NCI-H460 (cell line): ENCODE measurements at places on chromosomes 4 and X.

DNA sequence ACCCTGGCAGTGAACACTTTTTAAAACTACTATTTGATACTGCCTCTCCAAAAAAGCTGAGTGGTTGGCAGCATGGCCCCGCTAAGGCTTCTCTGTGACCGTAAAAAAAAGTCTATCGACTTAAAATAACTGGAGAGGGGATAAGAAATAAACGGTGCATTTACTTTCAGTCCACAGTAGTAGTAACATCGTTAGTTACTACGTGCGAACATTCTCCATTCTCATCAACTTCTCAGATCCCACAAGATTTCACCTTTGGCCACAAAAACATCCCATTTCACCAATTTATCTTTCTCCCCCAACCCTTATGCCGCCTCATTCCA lies 524 bp upstream of the EXOSC9 start:
- no peak for DNase-seq

DNA sequence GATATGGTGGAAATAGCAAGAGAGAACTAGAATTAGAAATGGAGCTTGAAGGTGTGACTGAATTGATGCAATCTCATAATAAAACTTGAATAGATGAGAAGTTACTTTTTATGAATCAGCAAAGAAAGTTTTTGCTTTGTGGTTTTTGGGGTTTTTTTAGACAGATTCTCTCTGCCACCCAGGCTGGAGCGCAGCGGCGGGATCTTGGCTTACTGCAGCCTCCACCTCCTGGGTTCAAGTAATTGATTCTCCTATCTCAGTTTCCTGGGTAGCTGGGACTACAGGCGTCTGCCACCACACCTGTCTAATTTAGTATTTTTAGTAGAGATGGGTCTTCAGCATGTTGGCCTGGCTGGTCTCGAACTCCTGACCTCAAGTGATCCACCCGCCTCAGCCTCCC lies 23.7 kb upstream of the NEIL3 start:
- no peak for DNase-seq

DNA sequence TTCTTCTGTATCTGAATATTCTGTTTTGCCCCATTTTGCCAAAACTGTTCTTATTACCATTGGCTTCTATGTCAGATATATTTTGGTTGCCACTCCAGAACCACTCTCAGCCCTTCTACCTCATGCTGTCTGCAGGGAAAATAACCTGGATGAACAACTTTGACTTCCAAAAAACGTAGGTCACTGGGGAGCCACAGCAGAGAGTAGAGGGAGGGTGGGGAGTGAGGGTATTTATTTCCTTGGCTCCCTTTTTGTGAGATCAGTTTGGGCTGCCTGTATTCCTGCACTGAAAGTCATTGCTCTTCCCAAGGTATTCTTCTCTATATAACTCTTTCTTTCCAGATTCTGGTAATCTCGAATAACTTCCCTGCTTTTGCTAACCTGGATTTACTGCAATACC lies 6.3 kb downstream of the BMPR1B start:
- no peak for DNase-seq

DNA sequence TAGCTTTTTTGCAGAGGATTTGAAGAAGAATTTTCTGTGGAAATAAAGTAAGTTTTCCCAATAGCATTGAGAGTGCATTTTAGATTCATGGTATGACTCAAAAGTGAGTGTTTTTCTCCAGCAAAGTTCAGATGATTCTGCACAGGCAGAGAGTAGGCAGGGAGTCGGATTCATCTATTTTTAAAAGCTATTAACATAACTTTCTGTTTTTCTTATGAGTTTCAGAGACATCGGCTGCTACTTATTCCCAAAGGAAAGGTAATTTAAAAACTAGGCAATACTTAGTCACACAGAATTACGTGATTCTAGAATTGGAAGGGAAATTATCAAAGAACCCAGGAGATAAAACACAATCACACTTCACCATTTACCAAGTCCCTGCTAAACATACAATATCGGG lies 4.4 kb downstream of the CCDC110 start:
- DNase-seq, result no peak

GRCh38 chr4:87704001-87704400 lies 53.9 kb downstream of the DMP1 start:
- DNase-seq, result no peak

DNA sequence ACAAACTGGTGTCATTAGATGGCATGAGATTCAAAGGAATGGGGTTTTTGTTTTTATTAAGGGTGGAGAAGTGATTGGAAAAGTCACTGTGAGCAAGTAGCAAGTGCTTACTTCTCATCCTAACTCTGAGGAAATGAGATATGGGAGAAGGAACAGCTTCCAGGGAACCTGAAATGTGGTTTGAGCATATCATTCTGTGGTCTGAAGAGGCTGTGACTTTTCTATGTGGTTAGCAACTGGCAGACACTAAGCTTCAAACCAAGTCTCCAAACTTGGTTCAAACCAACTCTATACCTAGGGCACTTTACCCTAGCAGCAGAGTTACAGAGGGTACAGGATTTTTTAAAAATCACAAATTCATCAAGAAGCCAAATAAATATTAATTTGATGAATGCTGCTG lies 58.2 kb downstream of the DCLK2 start:
- no peak for DNase-seq

DNA sequence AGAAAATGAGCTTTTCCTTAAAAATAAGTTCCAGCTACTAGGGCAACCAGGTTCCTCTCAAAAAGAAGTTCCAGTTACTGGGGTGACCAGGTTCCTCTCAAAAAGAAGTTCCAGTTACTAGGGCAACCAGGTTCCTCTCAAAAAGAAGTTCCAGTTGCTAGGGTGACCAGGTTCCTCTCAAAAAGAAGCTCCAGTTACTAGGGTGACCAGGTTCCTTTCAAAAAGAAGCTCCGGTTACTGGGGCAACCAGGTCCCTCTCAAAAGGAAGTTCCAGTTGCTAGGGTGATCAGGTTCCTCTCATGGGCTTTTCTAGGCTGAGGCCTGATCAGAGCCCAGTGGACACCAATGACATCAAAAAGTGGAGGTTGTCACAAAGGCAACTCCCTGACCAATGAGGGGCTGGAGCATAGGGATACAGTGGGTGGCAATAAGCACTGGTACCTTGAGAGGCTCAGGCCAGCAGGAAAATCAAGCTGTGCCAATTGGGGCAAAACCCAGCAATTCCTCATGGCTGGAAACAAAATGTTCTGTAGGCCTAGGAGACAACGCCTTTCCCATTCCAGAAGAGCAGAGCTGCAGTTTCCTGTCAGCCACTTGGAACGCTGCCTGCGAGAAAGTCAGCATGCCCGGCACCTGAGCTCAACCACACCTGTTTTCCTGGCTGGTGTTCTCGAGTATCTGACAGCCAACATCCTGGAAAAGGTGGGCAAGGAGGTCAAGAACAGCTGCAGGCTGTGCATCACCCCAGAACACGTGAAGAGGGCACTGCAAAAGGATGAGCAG lies 12.3 kb upstream of the SYTL5 start:
- DNase-seq, result no peak

DNA sequence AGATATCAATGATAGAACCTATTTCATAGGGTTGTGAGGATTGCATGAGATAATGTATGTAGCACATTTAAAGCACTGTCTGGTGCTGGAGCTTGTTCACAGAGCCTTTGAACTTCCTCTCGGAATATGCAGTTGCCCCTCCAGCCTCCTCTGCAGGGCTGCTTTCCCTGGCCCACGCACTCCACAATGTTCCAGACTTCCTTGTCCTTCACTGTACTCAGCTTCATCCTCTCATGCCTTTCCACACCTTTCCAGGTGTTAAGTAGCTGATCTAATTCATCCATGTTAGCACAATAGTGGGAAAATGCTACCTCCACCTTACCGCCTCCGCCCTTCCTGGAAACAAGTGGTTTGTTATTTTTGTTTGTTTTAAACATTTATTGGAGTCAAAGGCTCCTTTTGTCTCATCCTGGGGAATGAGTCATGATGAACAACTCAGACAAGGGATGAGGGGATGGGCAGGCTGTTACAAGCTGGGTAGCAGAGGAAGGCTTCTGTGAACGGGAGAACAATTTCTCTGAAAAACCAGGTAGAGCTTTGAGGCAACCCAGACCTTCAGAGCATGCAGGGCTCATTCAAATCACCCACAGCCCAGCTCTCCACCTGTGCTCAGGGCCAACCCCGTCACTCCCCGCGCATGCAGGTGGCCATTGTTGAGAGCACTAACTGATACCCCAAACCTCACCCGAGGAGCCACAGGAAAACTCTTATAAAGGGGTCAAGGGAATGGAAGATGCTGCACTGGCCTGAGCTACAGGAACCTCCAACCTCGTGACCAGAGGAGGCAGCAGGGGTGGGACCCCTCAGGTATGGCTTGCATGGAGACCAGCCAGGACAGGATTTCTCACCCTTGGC lies 84.9 kb upstream of the TBL1X start:
- no peak for DNase-seq

DNA sequence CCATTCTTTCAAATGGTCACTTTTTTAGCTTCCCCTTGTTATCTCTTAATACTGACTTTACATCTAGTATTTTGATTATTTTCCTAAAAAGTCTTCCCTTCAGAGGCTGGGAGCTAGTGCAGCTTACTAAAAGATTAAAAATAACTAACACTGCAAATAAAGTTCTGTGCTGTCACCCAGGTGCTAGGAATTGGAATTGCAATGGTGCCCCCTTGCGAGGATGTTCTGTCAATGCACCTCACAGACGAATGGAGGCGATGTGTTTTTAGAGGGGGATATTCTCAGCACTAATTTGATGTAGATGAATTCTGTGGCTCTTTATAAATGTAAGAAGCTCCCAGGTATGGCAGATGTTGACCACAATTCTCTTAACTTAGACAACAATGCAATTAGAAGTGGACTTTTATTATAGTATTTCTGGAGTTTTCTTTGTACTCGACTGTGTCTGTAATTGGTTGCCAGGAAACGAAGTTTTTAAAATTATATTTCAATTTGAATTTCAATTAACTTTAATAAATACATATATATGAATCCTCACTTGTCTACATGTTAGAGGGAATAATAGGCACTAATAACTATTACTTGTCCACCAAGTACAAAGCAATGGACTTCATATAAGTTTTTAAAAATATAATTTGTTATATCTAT lies 22.0 kb upstream of the SMIM31 start:
- DNase-seq, result peak; percentile 52

DNA sequence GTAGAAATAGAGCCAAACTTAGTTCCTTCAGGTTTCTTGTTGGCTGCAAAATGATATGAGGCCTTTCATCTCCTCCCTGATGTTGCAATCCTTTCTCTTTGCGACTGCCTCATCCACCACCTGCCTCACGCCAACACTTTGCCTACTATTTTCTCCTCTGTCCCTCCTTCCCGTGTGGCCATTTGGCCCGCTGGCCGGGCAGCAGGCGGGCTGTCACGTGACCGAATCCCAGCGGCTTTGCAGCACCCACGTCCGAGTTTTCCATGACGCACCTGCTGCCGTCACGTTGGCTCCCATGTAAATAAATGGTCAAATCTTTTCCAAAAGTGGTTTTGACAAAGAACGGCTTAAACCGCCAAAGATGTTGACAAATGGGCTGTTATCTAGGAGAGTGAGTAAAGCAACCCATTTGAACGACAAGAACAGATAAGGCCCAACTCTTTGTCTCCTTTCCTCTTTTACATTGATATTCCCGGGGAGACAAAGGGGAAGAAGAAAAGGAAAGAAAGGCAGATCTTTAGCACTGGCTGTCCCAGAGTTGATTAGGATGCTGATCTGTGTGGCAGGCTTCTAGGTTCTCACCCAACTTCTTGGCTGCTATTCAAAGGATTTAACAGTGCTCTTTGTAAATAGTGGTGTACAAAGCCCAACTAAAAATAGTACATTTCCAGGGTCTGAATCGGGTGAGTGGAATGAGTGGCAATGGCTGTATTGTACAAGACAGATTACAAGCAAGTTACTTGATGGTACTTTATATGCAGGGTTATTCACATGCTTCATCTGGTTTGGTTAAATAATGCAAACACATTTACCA lies 174.2 kb upstream of the JADE1 start:
- peak; percentile 92 for DNase-seq

GRCh38 chrX:1598021-1598875 lies 6.8 kb downstream of the AKAP17A start:
- no peak for DNase-seq

GRCh38 chr4:89111833-89112563 lies 665 bp downstream of the TIGD2 start:
- peak; percentile 46 for DNase-seq

DNA sequence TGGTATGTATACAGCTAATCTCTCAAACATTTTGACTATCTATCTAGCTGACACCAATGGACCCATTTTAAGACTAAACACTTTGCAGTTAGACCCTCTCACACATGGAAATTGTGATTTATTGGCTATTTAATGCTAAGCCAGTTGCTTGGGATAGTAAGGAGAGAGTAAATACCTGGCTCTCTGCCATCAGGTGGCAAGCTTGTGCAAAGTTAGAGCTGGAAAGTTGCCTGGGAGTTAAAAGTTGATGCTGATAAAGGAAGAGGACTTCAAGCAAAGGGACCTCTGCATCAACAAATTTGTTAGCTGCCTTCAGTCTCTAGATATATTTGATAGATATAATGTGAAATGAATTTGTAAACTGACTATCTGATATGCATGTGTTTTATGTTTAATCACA lies 61.1 kb downstream of the PACRGL start:
- no peak for DNase-seq

GRCh38 chr4:174084981-174085380 lies 198.5 kb downstream of the FBXO8 start:
- no peak for DNase-seq

GRCh38 chr4:70772929-70773555 lies 51.3 kb downstream of the RUFY3 start:
- no peak for DNase-seq
